SK-N-SH treated with all-trans-retinoic acid at 6 μM for 48 hours (cell line): ENCODE measurements at places on chromosomes 1 and 21.

DNA sequence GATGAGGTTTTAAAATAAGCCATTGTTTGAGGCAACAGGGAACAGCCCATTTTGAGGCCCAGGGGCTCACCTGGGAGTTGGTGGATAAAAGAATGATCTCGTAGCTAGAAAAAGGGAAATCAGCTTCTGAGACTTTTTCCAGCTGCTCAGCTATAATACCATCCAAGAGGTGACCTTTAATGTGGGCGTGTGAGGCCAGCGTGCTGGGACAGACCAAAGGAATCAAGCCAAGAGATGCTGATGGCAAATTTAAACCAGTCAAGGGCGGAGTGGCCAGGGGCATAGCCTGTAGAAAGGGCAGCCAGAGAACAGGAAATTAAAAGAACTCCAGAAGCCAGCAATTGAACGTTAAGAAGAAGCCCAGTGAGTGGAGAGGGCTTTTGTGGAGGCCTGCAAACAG, 132.6 kb downstream of the IER5 start:
- ATAC-seq = no peak

DNA sequence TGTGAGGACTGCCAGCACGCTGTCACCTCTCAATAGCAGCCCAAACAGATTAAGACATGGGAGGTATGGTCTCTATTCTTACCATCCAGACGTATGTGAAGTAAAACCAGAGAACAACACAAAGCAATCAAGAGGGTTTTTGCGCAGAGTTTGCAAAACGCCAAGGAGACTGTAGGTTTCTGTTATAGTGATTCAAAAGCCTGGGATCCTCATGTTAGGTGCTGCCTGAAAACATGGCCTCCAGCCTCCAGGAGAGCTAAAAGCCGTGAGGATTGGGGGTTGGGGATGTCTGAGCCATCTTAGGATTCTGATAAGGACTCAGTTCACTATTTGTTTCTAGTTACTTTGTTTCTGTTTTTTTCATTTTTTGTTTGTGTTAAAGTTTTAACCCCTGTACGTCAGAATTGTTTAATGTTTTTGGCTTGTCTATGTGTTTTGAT, 4.2 kb upstream of the CCT8 start:
- no peak for ATAC-seq

- ATAC-seq = peak; percentile 23
These were observed 473.5 kb downstream of the PTPRU start for GRCh38 chr1:29709704-29710280.

GRCh38 chr21:33843216-33843615, 72.4 kb downstream of the ATP5PO start:
- no peak for ATAC-seq

DNA sequence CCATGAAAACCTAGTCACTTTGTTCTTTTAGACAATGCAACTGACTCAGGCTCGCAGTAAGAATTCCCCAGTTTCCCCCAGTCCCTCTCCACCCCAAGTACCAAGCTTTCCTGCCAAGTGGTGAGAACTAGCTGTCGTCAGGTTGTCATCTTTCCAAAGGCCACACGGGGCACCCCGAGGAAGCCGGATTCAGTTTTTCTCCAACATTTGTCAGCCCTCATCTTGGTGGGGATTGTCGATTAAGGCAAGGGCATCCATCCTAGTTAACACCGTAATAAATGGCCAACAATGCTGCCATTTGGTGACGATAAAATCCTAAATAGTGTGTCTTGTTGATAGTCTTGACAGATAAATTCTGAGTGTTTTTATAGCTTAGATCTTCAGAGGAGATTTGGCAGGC, 55.9 kb upstream of the PROX1 start:
- no peak for ATAC-seq

GRCh38 chr21:26443291-26443690, 129.8 kb downstream of the CYYR1 start:
- no peak for ATAC-seq

GRCh38 chr1:166603296-166603695, 236.0 kb upstream of the POGK start:
- ATAC-seq = no peak

GRCh38 chr1:53396573-53397268, 62.5 kb upstream of the DMRTB1 start:
- no peak for ATAC-seq

- ATAC-seq = no peak
These were observed 554.6 kb upstream of the NCAM2 start for GRCh38 chr21:20443558-20444155.

GRCh38 chr1:116759636-116760035, 5.4 kb downstream of the CD2 start:
- ATAC-seq = no peak

GRCh38 chr1:89547563-89548116, 23.0 kb downstream of the LRRC8B start:
- ATAC-seq = peak; percentile 83

DNA sequence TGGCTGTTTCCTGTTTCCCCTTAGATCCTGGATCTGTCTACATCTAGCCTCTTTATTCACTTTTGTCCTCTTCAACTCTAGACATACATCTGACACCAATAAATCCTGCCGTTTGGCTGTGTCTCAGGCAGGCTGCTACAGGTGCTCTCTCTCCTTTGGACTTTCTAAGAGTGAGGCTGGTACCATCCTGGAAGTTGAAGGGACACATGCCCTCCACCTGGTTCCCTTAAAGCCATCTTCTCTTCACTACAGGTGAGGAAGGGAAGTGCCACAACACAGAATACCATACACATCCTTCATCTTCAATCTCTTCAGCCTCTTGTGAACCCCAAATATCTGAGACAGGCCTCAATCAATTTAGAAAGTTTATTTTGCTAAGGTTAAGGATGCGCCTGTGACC, 137.9 kb downstream of the BACH1 start:
- ATAC-seq = no peak

GRCh38 chr1:55140546-55140983, 74.6 kb downstream of the USP24 start:
- ATAC-seq = peak; percentile 99

DNA sequence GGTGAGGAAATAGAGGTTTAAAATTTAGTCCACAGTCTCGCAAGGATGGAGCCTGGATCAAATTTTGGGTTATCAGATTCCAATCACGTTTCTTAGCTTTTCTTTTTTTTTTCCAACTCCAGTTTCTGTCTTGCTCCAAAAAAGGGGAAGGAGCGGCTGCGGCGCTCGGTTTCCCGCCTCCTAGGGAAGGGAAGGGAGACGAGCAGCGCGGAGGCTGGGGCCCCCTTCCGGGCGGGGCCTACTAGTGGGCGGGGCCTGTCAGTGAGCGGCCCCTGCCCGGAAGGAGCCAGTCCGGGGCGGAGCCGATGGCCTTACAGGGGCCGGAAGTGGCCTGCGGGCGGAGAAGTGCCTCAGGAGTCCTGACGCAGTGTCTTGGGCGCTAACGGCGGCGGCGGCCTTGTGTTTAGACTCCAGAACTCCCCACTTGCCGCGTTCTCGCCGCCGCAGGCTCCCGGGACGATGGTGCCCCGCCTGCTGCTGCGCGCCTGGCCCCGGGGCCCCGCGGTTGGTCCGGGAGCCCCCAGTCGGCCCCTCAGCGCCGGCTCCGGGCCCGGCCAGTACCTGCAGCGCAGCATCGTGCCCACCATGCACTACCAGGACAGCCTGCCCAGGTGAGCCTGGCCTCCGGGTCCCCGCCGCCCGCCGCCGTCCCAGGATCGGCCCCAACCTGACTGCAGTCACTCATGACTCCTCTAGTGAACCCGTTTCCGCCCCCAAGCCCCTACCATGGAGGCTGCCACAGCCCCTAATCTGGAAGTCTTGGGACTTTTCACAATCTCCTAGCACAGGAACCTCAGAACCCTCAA, at the start of gene CPT2:
Gene CPT2 (plus strand): TSS at position 340 of the 806 bp plus-strand sequence. CDS start 120 bp downstream, at position 460.
- ATAC-seq = peak; percentile 99

DNA sequence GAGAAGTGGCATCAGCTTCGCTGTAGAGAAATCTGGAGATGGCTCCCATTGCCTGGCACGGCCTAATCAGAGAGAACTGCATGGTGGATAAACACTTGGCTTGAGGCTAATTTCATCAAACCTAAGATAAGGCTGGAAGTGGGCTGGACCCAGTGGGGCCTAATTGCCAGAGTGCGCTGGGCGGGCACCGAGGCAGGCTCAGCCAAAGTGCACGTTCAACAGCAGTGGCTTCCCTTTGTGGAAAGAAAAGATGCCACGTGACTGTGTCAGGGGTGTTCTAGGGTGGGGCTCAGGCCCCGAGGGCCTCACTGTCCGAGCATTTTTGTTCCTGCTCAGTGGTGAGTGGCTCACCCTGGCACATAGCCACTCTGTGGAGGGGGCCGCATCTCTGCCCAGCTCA, 5.8 kb downstream of the PLCH2 start:
- ATAC-seq = peak; percentile 17

DNA sequence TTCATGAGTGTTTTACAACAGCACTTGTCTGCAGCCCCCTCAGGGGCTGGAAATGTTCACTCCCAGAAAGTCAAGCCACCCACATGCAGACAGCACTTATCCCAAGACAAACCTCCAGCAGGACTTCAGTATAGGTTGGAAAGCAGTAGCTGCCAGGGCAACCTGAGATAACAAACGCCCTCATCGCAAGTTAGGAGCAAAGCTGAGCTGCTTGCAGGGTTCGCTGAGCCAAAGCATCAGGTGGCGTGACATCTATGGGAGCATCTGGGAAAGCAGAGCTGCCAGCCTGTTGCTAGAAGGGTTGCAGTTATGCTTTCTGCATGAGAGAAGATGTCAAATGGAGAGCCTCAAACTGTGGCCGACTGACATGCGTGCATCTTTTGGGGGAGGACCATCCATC, 4.2 kb upstream of the STXBP3 start:
- ATAC-seq = no peak

DNA sequence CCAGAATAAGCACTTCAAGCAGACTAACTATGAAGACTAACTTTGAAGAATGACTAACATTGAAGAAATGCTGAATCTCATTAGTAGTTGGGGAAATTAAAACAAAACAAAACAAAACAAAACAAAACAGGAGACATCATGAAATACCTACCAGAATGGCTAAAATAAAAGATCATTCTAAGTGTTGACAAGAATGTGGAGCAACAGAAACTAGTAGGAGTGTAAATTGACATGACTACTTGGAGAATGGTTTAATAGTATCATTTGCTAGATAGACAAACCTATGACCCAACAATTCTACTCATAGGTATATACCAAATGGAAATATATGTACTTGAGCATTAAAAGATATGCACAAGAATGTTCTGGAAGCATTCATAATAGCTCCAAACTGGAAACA, 18.9 kb upstream of the ZFP69B start:
- ATAC-seq = no peak

DNA sequence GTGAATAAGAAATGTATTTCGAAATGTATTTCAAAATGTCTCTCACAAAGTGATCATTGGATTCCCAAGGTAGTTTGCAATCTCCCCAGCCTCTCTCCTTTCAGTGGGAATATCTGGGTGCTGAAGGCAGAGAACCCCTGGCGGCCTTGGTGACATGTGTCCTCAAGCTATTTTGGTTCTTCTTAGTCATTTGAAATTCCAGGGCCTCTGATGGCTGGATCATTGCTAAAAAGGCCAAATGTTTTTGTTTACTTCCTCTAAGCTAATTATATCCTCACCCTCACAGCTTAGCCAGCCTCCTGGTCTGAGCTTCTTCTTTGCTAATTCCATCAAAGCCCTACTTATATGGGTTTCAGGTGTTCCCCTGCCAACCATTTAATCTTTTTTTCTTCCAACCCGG, 71.2 kb downstream of the LRRC40 start:
- no peak for ATAC-seq

GRCh38 chr1:189816558-189816957, 661.1 kb downstream of the BRINP3 start:
- ATAC-seq = no peak

DNA sequence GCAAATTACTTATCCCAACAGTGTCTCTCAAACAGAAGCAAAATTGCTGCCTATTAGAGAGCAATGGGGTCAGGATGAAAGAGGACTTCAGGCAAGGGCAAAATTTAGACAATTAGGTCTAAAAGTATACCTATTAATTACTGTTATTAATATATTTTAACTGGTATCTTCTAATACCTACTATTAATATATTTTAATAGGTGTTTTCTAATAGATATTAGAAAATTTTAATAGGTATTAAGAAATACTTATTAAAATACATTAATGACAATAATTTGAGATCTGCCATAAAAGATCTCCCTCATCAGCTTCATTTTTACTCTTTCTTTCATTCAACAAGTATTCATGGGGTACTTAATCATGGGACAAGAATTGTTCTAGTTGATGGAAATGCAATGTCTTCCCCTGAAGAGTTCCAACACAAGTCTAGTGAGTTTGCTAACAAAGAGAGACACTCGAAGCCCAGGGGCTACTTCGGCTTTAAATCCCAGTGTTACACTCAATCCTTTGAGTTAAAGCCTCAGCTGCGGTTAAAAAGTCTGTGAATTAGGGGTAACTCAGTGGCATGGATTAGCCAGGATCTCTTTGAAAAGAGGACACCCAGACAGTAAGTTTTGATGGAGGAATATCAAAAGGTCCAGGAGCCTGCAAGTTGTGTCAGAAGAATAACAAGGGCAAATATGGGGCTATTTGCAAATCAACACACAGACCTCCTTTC, 44.1 kb downstream of the STYXL2 start:
- no peak for ATAC-seq

- ATAC-seq = no peak
These were observed 13.5 kb downstream of the PDE9A start for GRCh38 chr21:42666925-42667324.

DNA sequence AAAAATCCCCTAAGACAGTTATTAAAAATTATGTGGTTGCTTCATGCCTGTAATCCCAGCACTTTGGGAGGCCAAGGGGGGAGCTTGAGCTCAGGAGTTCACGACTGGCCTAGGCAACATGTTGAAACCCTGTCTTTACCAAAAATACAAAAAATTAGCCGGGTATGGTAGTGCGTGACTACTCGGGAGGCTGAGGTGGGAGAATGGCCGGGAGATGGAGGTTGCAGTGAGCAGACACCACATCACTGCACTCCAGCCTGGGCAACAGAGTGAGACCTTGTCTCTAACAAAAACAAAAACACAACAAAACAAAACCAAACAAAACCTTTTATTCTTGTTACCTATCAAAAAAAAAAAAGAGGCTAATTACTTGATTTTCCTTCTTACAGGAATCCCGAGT, 2.1 kb downstream of the ELK4 start:
- ATAC-seq = no peak

GRCh38 chr1:94093996-94094395, 27.0 kb downstream of the ABCA4 start:
- ATAC-seq = no peak

DNA sequence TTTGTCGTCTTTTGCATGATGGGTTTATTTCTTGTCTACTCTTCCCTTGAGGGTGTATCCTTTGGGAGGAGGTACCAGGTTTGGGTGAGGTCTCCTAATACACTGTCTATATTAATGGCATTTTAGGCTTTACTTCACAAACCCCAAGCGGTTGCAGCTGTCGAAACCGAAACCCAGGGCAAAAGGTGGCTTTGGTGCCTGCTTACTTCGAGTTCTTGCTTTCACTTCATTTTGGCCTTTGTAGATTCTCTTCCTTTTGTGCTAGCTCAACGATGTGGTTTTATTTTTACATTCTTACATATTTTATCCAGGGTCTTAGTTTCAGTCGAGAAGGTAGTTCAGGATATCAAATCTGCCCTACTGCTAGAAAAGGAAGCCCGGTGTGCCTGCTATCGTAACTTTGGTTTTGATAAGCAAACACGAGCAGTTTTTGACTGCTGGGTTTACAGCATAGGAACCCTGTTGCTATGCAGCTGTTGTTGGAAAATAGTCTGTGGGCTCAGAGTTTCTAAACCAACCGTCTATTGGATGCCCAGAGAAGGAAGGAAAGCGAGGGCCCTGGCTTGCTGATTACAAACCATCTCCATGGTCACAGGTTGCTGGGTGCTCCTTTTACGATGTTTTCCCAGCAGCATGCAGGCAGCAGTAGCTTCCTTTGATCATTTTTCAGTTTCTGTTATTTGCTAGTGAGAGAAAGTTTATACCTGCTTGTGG, 9.8 kb upstream of the TSPAN2 start:
- no peak; the same call in 2 of the 3 replicates for ATAC-seq
